ENCODE measurements at places on chromosomes 1 and 21. TPM values are rescaled to one million over a fixed set of nuclear protein-coding genes. Genes with fewer than 3 reads are reported as not detected.

Gene GUCA2A
- not detected for total RNA-seq

Gene SH2D5
- total RNA-seq = 1.6 TPM

Gene CELA2A
- total RNA-seq = not detected

Gene PRAMEF5
- not detected for total RNA-seq

Gene SH3D21
- 0.82 TPM for total RNA-seq

Gene NPPB
- 0.41 TPM for total RNA-seq

Gene OR2AK2
- total RNA-seq = 0.41 TPM

Gene C1orf52
- total RNA-seq = 27.7 TPM

Gene SIK1
- total RNA-seq = 0.82 TPM

Gene GJA5
- total RNA-seq = 1.6 TPM

Gene PRELP
- total RNA-seq = 0.41 TPM

Gene TCHH
- under 0.01 TPM for total RNA-seq

Gene ZNF593OS
- total RNA-seq = not detected

Gene SPRR1B
- total RNA-seq = not detected

Gene CD53
- 9.8 TPM for total RNA-seq

Gene TAS1R1
- not detected for total RNA-seq

Gene B3GALT2
- total RNA-seq = 148 TPM

Gene KRTAP13-2
- total RNA-seq = not detected

Gene MIXL1
- not detected for total RNA-seq
